Amniotic epithelial cell (primary cell): ENCODE measurements at places on chromosomes 7 and 10.

DNA sequence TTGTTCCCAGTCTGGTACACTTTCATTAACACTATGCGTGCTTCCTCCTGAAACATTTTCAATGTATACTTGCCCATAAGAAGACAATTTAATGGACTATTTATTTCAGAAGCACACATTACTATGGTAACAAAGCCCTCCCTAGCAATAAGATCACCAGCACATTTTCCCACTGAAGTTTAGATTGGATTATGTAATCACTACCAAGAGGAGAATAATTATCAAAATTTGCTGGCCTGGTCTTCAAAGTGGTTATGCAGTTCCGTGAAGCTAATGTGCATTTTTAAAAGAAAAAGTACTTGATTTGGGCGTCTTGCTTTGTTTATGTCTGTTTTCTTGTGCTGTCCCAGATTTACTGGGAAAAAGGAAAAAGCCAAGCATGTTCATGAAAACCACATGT is 61.9 kb downstream of the AP3M1 start:
- no peak for DNase-seq

- DNase-seq = no peak
Measured at GRCh38 chr7:55472928-55473725, 99.2 kb downstream of the VOPP1 start.

DNA sequence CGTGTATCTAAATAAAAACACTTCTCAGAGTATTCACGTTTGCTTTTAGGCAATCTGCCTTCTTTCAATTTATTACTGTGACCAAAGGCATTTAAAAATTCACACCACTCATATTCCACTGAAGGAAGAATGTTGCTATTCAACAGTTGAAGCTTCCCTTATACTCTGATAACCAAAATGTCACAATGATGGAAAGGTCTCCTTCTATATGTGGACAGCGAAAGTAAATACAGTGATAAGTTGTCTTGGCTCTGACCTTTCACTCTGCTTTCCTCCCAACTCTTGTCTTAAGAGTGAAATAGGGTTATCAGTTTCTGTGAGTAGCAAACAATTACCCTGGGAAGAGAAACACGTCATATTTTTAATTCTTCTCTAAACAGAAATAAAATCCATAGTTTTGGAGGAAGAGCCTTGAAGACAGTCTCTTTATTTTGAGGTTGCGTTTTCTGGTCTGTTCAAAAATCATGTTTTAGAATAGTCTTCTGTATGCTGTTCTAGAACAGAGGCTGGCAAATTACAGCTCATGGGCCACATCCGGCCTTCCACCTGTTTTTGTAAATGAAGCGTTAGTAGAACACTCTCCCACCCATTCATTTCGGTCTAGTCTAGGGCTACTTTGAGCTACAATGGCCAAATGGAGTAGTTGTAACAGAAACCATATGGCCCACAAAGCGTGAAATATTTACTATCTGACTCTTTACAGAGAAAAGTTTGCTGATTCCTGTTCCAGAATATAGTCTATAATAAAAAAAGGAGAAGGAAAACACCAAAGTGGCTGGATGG is 41.3 kb downstream of the ETV1 start:
- DNase-seq = peak; percentile 84

- DNase-seq = no peak
Measured at GRCh38 chr7:115273139-115273772, 351.4 kb downstream of the MDFIC start.

- peak; percentile 10 for DNase-seq
Measured at GRCh38 chr7:138032186-138032585, 30.3 kb upstream of the CREB3L2 start.

GRCh38 chr7:87506246-87507180 is 31.0 kb upstream of the ABCB4 start:
- DNase-seq = peak; percentile 11
